Stimulated activated CD8-positive, alpha-beta memory T cell treated with anti-CD3 and anti-CD28 coated beads, Interleukin-7, amount 100 ng/mL, for 4 hours (primary cell): ENCODE measurements at places on chromosomes 13 and 19.

GRCh38 chr13:113446488-113446854 lies 6.8 kb downstream of the ADPRHL1 start:
- no peak for DNase-seq

- no peak for DNase-seq
Measured at GRCh38 chr13:20305587-20305986, 73.5 kb upstream of the GJB6 start.

- no peak for DNase-seq
Measured at GRCh38 chr19:328025-328505, 16.5 kb downstream of the MIER2 start.

DNA sequence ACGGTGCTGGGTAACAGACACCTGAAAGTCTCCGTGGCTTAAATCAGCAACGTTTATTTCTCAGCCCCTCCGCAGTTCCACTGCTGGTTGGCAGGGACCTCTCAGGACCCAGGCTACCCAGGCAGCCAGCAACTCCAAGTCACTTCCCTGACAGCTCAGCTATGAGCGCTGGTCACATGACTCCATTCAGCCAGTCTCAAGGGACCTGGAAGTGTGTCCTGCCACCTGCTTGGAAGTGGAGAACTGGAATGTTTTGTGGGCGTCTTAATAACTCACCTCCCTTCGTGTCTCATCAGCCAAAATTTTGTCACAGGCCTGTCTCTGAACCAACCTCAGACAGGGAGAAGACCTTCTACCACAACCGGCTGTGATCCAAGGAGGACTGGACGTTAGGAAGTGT lies 72.8 kb downstream of the DPF1 start:
- no peak for DNase-seq

GRCh38 chr13:39552246-39552645 lies 50.7 kb downstream of the LHFPL6 start:
- no peak for DNase-seq

- no peak for DNase-seq
Measured at GRCh38 chr13:112857914-112858490, 111.0 kb upstream of the MCF2L start.

- no peak for DNase-seq
Measured at GRCh38 chr19:55930996-55931515, 1.1 kb downstream of the NLRP13 start.

DNA sequence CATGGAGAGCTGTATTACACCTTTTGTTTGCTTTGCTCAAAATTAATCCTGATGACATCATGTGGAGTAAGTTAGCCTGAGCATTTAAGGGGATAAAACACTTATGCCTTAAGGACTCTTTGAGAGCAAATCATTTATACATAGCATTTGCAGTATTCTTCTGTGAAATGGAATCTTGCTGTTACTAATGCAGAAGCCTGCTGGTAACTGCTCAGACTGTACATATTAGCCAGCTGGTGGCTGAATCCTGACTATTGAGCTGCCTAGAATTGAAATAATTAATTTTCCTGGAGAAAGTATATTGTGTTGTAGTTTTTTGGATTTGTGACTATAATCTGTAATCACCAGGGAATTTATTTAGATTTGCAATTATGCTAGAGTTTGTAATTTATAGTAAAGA lies 363.2 kb downstream of the GPC6 start:
- DNase-seq = no peak

GRCh38 chr13:48231933-48232332 lies 1.1 kb upstream of the ITM2B start:
- DNase-seq = no peak

GRCh38 chr13:76894401-76895110 lies 8.4 kb upstream of the KCTD12 start:
- DNase-seq = no peak

DNA sequence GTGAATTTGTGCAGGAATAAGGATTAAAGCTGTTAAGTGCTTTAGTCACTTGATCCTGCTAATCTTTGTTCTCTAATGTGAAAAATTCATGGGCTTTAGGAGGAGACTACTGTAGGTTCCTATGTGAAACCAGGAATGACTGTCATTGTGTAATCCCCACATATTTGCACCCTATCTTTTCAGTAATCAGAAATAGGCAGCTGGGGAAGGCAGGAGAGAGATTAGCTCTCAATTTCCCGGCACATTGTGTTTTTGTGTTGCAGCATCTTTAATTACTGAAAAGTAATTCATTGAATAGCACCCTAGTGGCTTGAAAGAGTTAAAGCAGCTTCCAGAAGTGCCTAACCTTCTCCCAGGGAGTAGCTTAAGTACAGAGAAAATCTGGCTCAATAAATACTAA lies 282.9 kb downstream of the OLFM4 start:
- no peak for DNase-seq

DNA sequence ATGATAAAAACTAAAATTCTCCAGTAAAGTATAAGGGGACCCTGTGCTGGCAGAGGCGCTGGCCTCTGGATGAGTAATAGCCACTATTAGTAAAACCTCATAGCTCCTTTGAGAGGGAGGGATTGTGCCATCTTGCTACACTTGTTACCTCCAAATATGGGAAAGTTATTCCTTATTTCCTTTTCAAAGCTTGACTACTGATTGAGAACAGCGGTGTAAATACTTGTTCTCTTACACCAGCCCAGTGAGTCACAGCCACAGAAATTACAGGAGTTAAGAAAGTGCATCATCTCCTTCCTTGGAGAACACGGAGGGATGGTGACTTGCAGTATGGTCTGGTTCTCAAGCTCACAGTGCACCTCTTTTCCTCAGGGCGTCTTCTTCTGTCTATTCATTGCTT lies 379.0 kb downstream of the EFNB2 start:
- no peak for DNase-seq

DNA sequence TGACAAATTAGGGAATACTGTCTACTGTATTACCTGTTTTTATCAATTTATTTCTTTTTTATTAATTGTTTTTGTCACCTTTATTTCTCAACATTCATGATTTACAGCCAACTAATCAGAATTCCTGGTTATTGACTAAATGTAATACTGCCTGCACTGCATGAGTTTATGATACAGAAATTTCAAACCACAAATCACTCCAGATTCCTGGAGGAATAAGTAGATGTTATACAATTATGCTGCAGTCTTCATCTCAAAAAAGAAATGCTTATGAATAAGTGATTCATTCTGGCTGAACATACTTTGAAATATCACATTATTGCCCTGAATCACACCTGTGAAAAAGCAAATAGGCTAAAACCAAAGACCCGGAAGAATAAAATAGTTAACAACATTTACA lies 249.7 kb downstream of the DACH1 start:
- DNase-seq = no peak

DNA sequence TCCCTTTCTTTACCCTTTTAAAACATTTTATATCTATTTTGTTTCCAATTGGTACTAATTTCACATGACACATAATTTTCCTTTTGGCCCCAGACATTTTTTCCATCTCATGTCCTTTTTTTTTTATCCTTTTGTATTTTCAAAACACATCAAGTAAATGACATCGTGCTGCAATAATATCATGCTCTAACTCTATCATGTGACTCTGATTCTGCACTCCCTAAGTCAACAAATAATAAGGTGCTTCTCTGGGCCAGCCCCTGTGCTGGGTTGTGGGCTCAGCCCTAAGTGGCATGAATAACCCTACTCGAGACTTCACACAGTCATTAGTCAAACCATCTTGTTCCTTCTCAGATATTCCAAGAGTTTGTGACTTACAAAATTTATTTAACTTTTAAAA lies 21.7 kb downstream of the NALCN start:
- DNase-seq = no peak

GRCh38 chr13:54433493-54434206 lies 1405.0 kb downstream of the OLFM4 start:
- no peak for DNase-seq

DNA sequence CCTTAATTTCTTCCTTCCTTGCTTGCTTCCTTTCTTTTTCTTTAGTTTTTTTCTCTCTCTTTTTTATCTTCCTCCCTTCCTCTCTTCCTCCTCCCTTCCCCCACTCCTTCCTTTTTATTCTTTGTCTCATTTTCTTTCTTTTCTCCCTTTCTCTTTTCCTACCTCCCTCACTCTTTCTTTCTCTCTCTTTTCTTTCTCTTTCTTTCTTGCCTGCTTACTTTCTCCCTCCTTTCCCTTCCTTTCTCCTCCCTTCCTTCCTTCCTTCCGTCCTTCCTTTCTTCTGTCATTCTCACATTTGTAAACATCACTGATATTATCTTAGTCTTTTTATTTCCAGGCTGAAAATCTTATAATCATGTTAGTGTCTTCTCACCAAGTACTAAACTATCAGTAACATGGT lies 38.8 kb downstream of the SLITRK5 start:
- no peak for DNase-seq

DNA sequence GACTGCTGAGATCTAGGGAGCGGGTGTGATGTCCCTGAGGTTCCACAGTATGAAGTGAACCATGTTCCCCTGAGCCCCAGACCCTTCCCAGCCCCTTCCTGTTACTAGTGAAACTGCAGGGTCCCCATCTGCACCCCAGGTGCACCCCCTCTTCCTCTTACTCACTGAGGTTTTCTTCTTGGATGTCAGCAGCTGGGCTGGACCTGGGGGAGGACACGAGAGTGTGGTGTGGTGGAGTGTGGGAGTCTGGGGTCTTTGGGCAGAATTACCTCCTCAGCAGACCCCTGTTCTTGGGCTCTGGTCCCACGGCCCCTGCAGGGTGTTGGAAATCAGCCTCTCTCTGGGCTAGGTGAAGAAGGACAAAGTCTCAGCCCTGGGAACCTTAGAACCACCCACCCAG lies 3.3 kb upstream of the LILRA6 start:
- DNase-seq = no peak

GRCh38 chr13:78875792-78876580 lies 217.0 kb upstream of the OBI1 start:
- DNase-seq = no peak

DNA sequence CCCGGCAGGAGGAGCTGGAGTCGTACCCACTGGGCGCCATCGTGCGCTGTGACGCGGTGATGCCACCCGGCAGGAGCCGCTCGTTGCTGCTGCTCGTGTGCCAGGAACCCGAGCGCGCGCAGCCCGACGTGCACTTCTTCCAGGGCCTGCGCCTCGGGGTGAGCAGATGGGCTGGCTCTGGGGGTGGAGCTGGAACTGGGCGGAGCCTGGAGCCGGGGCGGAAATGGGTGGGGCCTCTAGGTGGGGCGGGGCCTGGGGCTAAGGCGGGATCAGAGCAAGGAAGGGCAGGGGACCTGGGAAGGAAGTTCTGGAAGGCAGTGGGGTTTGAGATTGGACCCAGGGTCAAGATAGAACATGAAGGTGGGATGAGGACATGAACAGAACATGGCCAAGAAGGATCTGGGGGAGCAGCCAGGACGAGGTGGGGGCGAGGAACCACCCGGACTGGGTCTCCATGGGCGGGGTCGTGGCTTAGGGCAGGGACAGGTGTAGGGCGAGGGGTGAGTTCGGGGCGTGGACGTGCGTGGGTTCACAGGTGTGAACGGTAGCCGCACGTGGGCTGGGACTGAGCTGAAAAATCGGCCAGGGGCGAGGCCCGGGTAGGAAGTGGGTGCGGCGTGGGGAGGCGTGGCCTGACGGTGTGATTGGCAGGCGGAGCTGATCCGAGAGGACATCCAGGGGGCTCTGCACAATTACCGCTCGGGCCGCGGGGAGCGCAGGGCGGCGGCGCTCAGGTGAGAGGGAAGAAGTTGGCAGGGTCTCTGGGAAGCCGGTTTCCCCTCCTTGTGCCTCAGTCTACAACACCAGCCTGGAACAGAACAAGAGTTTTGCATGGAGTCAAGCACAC lies 4.7 kb downstream of the EPS8L1 start:
- peak; percentile 36 for DNase-seq

- no peak for DNase-seq
Measured at GRCh38 chr13:54676526-54677113, 1648.0 kb downstream of the OLFM4 start.

GRCh38 chr13:66842766-66843165 lies 387.4 kb downstream of the PCDH9 start:
- no peak for DNase-seq

- DNase-seq = no peak
Measured at GRCh38 chr13:95382916-95383315, 81.7 kb upstream of the ABCC4 start.

- DNase-seq = no peak
Measured at GRCh38 chr13:35283856-35284255, 192.6 kb downstream of the MAB21L1 start.

DNA sequence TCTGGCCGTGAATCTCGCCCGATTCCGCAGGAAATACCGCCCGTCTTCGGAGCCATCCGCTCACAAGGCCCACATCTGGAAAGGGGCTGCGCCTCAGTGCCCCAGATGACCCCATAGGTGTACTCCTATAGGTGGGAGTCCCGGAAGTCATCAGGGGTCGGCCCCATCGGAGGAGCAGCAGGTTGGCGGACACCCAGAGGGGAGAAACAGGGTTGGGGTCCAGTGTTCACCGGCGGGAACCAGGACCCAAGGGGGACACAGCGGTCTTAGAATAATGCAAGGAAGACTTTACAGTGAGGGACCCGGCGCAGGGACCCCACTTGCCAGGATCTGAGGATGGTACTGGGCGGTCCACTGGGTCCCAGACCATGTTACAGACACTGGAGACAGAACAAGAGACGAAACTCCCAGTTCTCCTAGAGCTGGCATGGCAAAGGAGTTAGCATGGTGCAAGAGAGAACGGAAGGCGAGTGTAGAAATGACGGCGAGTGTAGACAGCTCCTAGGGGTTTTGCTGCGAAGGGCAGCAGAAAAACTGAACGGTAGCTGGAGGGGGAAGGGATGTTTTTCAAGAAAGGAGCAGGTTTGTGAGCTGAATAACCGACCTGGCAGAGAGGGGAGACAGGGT lies 4.2 kb upstream of the RGL3 start:
- no peak for DNase-seq

DNA sequence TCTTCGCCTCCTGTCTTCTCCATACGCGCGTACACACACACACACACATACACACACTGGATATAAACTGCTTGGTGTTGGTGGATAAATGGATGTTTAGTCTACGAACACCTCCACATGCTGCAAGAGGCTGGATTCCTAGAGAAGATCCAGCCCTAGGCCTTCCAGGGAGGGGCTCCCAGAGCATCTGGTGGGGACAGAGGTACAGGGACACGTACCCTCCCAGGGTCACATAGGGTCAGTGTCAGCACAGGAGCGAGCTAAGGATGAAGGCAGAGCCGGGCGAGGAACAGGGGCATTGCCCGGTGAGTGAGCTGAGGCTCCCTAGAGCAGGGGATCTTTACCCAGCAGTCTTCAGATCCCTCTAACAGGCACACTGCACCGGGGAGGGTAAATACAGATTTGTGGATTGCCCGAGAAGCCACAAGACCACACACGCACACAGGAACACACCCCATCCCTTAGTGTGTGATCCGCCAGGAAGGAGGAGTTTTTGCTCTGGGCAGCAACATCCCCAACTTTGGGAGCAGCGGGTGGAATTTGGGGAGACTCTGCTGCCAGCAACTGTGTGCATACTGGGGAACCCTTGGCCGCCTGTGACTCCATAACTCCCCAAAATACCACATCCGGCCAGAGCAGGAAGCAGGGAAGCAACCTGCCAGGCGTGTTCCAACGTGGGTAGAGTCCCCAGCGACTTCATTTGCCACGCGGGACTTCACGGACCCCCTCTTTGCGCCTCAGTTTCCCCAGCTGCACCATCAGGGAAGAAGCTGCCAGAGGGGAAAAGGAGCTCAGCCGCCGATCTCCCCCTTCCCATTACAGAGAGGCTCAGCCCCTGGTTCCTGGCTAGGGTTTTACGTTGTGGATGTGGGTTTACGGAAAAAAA lies 5.8 kb upstream of the TLE2 start:
- no peak for DNase-seq
